Left renal pelvis (tissue), 4 donors: ENCODE measurements at places on chromosomes 13 and 19. TPM values are rescaled to one million over a fixed set of nuclear protein-coding genes. Genes with fewer than 3 reads are reported as not detected.

The GSX1 gene
- polyA plus RNA-seq, result not detected

The MYO16 gene
- polyA plus RNA-seq, result 0.39 TPM

The MYPOP gene
- 4.2 TPM for polyA plus RNA-seq

The RYR1 gene
- polyA plus RNA-seq, result 5.4 TPM

The CEACAM4 gene
- not detected for polyA plus RNA-seq

The ZNF534 gene
- 0.59 TPM for polyA plus RNA-seq

The NAA16 gene
- 26.8 TPM for polyA plus RNA-seq

The SLC8A2 gene
- 0.27 TPM for polyA plus RNA-seq

The KLK8 gene
- 1.4 TPM for polyA plus RNA-seq

The OR7D2 gene
- 0.09 TPM for polyA plus RNA-seq

The FUT2 gene
- 3.4 TPM for polyA plus RNA-seq

The FGF22 gene
- 0.11 TPM for polyA plus RNA-seq

The CGB2 gene
- polyA plus RNA-seq, result 0.35 TPM

The LYPD3 gene
- 4.1 TPM for polyA plus RNA-seq

The ACP7 gene
- polyA plus RNA-seq, result 0.23 TPM

The RNF225 gene
- polyA plus RNA-seq, result not detected

The SLC25A41 gene
- 0.69 TPM for polyA plus RNA-seq

The NUCB1 gene
- 314 TPM for polyA plus RNA-seq

The F7 gene
- 1.3 TPM for polyA plus RNA-seq

The FAAP24 gene
- polyA plus RNA-seq, result 3.4 TPM

The CGB5 gene
- polyA plus RNA-seq, result not detected

The LILRB2 gene
- 1.9 TPM for polyA plus RNA-seq

The SGCG gene
- 24.4 TPM for polyA plus RNA-seq
